ENCODE measurements at places on chromosomes 3 and 15.

GRCh38 chr3:172557515-172558220 lies 34.4 kb upstream of the TNFSF10 start:
- DNase-seq, result no peak

DNA sequence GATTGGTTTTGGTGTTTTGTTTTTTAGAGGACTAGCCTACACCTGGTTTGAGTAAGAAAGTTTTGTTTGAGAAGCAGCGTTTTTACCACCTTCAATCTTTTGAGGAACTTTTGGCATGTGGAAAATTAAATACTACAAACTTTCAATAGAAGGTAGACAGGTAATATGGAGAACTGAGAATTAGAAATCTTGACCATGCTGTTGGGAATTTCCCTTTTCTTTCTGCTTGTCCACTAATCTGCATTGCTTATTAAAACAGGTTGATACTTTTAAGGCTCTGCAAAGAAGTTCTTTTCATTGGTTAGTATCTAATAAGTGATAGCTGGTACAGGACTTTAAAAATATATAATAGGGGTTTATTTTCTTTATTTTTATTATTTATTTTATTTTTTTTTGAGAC lies 31.9 kb downstream of the UBE2E1 start:
- no peak for DNase-seq

GRCh38 chr3:123442125-123442524 lies 6.8 kb downstream of the ADCY5 start:
- no peak for DNase-seq

DNA sequence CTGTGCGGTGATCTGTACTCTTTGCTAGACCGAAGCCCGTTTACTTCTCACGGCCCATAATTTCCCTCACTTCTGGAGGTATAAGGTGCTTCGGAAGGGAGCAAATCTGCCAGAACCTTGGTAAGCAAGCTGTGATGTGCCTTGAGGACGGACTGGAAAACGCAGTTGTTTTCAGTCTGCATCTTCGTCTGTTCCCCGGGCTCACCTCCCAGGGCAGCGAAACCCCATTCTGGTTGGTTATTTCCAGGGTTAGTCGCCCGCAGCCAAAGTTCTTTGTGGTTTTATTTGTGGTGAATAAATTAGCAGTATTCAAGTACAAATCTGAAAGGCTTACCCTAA lies 401 bp downstream of the RAMAC start:
- DNase-seq, result peak; percentile 35

- DNase-seq, result no peak
Measured at GRCh38 chr3:56874269-56874668, 72.5 kb upstream of the ARHGEF3 start.

GRCh38 chr3:148916132-148916531 lies 51.0 kb downstream of the CPA3 start:
- DNase-seq, result no peak

DNA sequence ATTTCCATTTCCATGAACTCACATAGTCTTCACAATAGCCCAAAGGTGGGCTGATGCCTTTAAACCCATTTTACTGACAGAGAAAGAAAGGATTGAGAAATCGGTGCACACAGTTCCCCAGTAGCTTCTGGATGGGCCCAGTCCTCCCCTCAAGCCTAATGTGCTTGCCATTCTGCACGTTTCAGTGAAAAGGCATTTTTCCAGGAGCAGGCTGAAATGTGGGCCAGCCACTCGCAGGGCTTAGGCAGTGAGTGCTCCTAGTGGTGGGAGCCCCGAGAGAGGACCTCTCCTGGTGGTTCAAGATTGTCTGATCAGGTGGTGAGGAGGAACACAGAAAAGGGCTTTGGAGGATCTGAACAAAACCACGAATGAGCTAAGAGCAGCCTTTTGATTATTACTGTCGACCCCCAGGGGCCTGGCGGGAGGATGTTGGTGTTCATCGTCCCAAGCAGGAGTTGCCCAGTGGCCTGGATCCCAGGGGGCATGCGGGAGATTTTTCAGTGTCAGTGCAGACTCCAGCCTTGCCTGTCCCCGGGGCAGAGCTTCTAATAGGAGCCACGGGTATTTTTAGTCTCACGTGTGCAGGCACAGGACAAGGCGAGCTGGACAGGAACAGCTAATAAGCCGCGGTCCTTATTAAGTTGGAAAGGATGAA lies 8.7 kb upstream of the KY start:
- DNase-seq, result no peak

GRCh38 chr3:184352149-184352785 lies 9.1 kb downstream of the CLCN2 start:
- DNase-seq, result no peak

- no peak for DNase-seq
Measured at GRCh38 chr15:43410572-43411214, 39.8 kb downstream of the TUBGCP4 start.

- no peak for DNase-seq
Measured at GRCh38 chr3:184134746-184135148, 411 bp upstream of the EIF2B5 start.

DNA sequence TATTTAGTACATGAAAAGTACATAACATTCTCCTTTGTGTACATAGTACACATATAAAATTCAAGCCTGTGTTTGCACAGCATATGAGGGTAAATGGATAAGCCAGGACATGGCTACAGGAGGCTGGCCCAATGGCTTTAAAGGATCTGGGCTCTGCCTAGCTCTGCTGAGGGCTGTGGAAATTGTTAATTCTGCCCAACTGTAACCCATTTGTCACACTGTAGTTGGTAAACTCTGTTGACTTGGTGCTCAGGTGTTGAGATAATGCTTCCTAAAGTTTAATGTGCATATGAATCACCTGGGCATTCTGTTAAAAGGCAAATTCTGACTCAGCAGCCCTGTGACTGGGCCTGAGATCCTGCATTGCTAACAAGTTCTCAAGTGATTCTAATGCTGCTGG lies 196.5 kb upstream of the ZPLD1 start:
- DNase-seq, result no peak

- DNase-seq, result no peak
Measured at GRCh38 chr3:100396967-100397366, 3.9 kb downstream of the TOMM70 start.

DNA sequence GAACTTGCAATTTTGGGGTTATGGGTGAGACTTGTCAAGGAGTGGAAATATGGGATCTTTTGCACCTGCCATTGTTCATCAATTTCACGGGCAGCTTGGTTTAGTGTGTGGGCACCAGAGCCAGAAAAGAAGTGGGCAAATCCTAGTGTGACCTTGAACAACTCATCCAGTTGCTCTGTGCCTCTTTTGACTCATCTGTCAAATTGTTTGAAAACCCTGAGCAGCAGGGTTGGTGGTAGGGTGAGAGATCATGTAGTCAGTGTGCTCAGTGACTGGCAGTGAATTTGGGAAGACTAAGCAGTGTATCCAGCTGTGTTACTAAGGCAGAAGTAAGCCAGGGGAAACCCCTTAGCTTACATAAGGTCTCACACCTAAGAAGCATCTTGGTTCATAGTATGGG lies 293.0 kb upstream of the TRIM42 start:
- DNase-seq, result no peak
